ENCODE measurements at places on chromosomes 5 and 9.

DNA sequence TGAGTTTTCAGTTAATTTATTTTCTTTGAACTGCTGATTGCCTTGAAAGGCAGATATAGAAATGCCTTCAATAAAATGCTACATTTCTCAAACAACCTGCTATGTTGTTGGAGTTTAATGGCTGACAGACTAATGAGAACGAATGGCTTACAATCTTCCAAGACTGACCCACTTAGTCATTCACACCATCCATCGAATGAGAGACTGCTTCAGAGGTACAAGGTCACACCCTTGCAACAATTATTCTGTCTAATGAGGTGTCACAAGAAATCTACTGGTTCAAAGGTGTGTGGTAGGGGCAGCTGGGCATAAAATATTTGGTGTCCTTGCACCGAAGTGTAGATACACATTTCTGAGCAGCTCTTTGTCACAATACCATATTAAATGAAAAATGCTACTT, 18.3 kb downstream of the PTPRD start:
- DNase-seq, result no peak

GRCh38 chr9:120921661-120922181, 4.9 kb downstream of the TRAF1 start:
- no peak for DNase-seq

DNA sequence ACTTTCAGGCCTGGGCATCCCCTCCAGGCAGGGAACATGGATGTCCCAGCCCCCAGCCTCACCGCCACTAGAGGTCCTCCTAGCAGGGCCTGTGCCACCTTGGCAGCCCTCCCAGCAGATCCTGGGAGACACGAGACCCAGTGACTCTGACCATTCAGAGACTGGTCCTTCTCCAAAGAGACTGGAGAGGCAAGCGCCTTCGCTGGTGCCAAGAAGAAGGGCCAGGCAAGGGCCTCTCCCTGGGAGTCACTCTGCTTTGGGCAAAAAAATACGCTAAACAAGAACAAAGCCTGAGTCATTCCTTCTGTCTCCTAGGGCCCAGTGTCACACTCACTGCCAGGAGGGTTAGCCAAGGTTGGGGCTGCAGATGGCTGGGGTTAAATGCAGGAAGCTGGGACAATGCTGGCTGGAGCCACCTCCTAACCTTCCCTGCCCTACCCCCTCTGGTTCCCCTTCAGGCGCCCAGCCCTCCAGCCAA, 35.3 kb upstream of the SMIM23 start:
- no peak for DNase-seq

GRCh38 chr9:136802321-136802720, 5.4 kb upstream of the RABL6 start:
- no peak for DNase-seq

DNA sequence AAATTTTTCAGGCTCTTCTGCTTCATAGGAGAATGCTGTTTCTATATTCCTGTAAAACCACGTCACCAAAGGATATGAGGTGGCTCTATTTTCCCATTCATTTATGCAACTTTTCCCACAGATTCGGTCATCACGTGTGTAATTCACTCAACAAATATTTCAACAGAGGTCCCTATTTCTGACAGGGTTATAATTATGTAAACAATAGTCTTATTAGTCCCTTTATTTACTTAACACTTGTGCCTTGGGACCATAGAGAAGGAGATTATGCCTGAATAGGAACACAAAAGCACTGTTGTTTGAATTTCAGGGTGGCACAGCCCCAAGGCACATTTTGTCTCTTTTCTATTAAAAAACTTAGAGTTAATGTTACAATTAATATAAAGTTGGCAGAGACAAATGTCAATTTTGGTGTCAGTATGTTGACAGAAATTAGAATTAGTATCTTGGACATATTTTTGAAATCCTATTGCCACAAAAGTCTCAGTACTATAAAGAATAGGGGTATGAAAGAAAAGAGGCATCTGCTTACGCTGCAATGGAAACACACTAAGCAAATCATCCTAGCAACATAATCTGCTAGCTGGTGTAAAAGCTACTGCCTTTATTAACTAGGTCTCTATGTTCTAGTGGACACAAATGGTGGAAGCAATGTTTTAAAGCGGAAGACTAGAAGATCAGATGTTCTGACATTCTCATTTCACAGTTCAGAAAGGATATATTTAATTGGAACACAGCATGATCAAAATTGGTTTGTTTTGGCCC, 229.1 kb upstream of the TBCA start:
- no peak for DNase-seq

DNA sequence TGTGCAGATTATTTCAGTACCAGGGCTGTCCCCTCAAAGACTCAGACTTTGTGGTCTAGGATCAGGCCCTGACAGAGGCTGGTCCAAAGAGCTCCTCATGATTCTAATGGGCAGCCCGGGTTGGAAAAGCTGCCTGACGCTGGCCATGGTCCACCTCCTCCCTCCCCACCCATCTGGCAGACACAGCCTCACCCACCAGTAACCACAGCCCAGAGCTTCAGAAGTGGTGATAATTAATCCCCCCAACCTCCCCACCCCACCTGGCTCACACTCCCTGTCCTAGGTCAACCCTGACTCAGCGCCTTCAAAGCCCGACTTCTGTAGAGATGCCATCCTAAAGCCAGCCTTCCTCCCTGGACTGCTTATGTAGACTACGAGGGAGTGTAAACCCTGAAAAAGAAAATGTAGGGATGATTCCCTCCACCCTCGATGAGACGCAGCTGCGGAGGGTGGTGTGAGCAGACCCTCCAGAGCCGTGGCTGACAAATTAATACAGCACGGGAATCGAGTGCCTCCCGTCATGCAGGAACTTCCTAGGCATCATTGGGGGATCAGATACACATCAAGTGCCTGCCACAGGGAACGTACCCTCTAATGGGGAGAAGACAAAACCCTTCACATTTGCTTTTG, 7.0 kb downstream of the UBE2QL1 start:
- no peak for DNase-seq

GRCh38 chr5:32403760-32404159, 40.8 kb downstream of the ZFR start:
- DNase-seq, result no peak

DNA sequence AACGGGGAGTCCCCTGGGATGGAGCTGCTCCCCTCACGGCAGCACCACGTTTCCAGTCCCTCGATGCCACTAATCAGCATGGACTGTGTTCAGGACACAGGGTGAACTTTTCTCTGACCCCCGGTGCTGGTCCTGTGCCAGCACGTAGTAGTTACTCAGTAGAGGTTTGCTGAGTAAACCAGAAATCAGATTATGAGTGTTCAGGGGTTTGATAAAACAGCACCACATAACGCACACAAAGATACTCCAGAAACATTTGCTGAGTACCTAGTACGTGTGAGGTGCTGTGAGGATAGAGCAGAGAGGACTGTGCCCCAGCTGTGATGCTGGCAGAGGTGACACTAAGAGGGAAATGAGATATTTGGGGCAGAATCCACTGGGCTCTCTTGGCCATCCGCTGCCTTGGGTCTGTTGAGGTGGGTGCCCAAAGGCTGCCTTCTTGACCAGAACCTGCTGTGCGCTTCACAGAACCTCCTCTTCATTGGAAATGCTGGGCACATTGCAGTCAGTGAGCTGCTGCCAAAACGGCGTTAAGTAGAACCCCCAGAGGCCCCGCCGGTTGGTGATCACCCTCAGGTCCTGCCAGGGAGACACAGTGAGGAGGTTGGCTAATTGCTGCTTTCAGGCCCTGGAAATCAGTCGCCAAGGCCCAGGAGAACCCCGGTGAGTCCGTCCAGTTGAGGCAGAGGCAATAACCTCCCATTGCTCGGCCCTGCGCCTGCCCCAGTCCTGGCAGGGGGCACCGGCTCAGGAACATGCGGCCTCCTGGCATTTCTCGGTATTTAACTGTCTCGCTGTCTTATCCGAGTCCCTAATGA, 49.4 kb downstream of the NEURL1B start:
- DNase-seq, result no peak

GRCh38 chr9:99158629-99159028, 53.7 kb downstream of the TGFBR1 start:
- no peak for DNase-seq

GRCh38 chr9:136551401-136552116, 5.7 kb upstream of the NOTCH1 start:
- no peak for DNase-seq

- DNase-seq, result no peak
These were observed 859 bp downstream of the RETREG1 start for GRCh38 chr5:16615741-16616535.

DNA sequence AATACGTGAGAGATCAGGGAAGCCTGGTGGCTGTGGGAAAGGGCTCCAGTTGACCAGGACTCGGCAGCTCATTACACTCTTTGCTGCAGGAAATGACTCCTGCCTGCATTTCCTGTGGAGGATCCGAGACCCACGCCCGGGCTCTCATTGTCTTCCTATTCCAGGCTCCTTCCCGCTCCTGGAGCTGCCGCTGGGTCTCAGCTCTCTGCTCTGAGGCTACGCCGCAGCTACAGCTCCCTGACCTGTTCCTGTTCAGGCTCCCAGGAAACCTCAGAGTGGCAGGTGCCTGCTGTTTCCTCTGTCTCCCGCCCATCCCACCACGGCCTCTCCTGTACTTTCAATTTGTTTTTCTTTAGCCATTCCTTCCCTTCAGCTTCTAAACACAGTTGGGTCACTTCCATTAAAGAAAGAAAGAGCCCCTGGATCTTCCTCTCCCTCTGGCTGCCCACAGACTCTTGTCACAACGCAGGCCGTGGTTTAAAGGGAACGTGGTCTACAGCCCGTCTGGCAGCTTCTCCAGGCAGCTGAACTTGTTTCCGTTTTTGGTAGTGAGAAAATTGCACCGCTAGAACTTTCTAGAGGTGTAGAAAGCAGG, 71.5 kb downstream of the IL6ST start:
- DNase-seq, result no peak

- DNase-seq, result no peak
These were observed 149.9 kb upstream of the ANKH start for GRCh38 chr5:15021266-15022046.

GRCh38 chr9:127927201-127927987, 3.2 kb downstream of the PIP5KL1 start:
- peak; percentile 73 for DNase-seq

- no peak for DNase-seq
These were observed 1249.0 kb upstream of the CDH18 start for GRCh38 chr5:21236971-21237427.

DNA sequence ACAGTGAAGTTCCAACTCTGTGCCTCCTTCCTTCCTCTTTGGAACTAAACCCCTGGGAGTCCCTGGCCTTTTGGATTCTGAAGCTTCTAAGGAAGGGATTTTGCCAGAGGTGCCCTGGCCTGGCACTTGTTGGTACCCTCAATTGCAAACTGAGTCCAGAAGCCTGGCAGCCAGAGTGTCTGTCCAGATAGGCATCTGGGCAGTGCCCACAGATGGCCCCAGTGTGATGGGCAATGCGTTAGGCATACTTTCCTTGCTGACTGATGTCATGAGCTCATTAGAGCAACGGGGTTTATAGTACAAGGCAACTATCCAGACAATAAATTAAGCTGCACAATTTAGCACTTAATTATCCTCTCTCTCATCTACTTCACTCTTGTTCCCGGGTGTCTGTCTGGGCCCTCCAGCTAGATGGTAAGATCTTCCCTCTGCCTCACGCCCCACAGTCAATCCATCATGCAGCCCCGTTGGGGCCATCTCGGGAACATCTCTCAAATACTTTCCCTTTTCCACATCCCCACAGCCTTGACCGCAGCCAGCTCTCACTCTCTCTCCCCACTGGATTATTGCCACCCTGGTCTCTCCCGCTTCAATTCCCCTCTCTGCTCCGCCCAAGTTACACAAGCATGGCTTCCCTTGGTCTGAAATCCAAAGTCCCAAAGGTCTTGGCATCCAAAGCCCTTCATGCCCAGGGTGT, 157.5 kb upstream of the SMIM23 start:
- DNase-seq, result no peak

DNA sequence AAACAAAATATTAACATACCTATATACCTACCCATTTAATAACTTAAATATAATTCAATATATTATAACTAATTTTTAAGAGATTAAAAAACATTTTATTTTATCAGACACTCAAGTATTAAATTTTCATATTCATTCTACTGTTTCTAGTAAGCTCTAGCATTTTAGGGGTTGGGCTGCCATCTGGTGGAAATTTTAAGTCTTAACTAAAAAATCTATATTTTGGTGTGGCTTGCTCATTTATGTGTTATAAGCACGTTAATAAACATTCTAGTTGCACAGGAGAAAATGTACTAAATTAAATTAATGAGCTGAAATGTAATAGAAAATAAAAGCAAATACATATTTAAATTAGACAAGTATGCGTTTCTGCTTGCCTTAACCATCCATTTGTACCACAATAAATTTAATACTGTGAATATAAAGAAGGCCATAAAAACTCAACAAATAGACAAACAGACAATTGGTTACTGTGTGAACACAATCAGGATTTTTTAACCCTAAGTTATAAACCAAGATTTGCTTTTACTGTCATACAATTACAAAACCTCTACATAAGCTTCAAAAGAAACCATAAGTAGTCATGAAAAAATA, 1728.3 kb upstream of the CDH9 start:
- no peak for DNase-seq

DNA sequence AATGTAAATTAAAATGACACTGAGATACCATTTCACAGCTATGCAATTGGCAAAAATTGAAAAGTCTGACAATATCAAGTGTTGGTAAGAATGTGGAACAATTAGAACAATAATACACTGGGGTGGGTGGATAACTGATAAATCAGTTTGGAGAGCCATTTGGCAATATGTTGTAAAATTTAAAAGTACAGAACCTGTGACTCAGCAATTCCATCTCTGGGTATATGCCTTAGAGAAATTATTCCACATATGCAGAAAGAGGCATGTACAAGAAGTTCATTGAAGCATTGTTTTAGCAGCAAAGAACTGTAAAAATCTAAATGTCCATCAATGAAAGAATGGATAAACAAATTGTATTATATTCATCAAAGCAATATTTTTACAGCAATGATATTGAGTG, 89.3 kb upstream of the NR3C1 start:
- no peak for DNase-seq

DNA sequence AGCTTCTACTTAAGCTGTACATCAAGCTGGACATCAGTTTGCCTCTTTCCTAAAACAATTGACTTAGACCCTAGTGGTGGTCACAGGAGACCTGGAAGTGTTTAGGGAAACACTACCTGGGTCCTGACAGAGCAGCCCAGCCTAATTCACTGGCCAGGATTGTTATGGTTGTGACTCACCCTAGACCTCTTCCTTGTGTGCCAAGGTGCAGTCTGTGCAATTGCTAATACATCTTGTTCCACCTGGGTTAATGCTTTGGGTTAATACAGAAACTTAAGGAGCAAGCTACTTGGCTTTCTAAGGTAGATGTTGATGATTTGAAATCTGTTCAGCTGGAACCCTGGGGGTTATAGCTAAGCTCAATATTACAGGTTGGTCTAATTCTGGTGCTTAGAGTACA, 48.7 kb upstream of the SLC46A2 start:
- DNase-seq, result no peak

GRCh38 chr5:56717253-56717987, 97.9 kb upstream of the MAP3K1 start:
- DNase-seq, result no peak

- DNase-seq, result no peak
These were observed 22.9 kb downstream of the KDM4C start for GRCh38 chr9:6780690-6781089.

GRCh38 chr9:123689701-123690428, 240.1 kb downstream of the DENND1A start:
- no peak for DNase-seq
